PC-3 (cell line): ENCODE measurements at places on chromosomes 1 and 21. TPM values are rescaled to one million over a fixed set of nuclear protein-coding genes. Genes with fewer than 3 reads are reported as not detected.

The SDC3 gene
- total RNA-seq: 10.0 and 20.3 TPM in 2 replicates

The HPCA gene
- total RNA-seq: not detected in 2 replicates

The GPR157 gene
- total RNA-seq: 7.3 and 7.9 TPM in 2 replicates

The LIPI gene
- not detected in 2 replicates for total RNA-seq

The IFI44L gene
- 4.1 and 5.5 TPM in 2 replicates for total RNA-seq

- H3K27ac ChIP-seq: no peak overlapping the region
- no peak overlapping the region for H3K4me3 ChIP-seq
- peaks cover 8% of the 10 kb centered on the region for H3K36me3 ChIP-seq
- H3K4me1 ChIP-seq: peaks cover 9% of the 10 kb centered on the region
Observed at GRCh38 chr21:41245509-41246135, 71.0 kb upstream of the FAM3B start.

DNA sequence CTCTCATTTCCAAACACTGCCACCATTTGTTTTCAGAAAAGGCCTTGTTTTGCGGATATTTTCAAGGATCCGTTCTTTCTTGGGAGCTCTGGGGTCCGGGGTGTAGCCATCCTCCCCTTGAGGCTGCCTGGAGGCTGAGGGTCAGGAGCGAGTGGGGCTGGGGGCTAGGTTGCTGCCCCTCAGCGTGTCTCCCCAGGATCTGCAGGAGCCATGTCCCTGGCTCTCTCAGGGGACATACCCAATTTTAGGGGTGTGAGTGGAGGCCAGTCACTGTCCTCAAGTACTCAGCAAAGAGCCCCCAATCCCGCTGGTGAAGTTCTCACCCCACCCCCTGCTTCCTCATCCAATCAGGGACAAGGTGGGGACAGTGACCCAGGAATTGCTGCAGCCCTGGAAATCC lies 15.0 kb upstream of the PRDM16 start:
- H3K27me3 ChIP-seq: peaks cover 71% of the 10 kb centered on the region
- H3K36me3 ChIP-seq: no peaks in the 10 kb centered on the region
- H3K4me1 ChIP-seq: no peaks in the 10 kb centered on the region
- no peak overlapping the region for H3K27ac ChIP-seq

GRCh38 chr1:192766009-192766625 lies 42.7 kb upstream of the RGS2 start:
- H3K27ac ChIP-seq: no peak overlapping the region
- H3K27me3 ChIP-seq: no peaks in the 10 kb centered on the region
- H3K36me3 ChIP-seq: no peaks in the 10 kb centered on the region
- DNase-seq: peak; percentile 70
